ENCODE measurements at places on chromosomes 4 and X. TPM values are rescaled to one million over a fixed set of nuclear protein-coding genes. Genes with fewer than 3 reads are reported as not detected.

- H3K27me3 ChIP-seq = no peaks in the 10 kb centered on the region
- no peak overlapping the region for H3K4me3 ChIP-seq
- no peaks in the 10 kb centered on the region for H3K4me1 ChIP-seq
- no peak for DNase-seq
- no peaks in the 10 kb centered on the region for H3K36me3 ChIP-seq
- H3K27ac ChIP-seq = no peak overlapping the region
These were observed 173.8 kb downstream of the AR start for GRCh38 chrX:67717571-67717970.

GRCh38 chr4:86054286-86055032 lies 305.4 kb downstream of the MAPK10 start:
- H3K4me3 ChIP-seq = no peak overlapping the region
- no peaks in the 10 kb centered on the region for H3K27me3 ChIP-seq
- H3K4me1 ChIP-seq = no peaks in the 10 kb centered on the region
- no peak for DNase-seq
- no peaks in the 10 kb centered on the region for H3K36me3 ChIP-seq

DNA sequence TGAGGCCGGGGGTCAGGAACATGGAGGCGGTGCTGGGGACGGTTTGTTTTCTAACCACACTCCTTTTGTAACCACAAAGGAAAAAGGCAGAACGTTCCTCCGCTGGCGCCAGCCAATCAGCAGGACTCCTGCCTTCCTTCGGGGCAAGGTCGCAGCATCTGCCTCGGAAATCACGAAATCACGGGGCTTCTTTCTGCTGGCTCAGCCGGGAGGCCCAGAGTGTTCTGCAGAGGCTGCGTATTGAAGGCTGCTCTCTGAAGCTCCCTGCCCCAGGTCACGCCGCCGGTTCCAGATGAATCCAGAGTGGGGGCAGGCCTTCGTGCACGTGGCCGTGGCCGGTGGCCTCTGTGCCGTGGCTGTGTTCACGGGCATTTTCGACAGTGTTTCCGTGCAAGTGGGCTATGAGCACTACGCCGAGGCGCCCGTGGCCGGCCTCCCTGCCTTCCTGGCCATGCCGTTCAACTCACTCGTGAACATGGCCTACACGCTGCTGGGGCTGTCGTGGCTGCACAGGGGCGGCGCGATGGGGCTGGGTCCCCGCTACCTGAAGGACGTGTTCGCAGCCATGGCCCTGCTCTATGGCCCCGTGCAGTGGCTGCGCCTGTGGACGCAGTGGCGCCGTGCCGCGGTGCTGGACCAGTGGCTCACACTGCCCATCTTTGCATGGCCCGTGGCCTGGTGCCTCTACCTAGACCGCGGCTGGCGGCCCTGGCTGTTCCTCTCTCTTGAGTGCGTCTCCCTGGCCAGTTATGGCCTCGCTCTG lies 9.4 kb downstream of the TMEM187 start:
- no peaks in the 10 kb centered on the region for H3K36me3 ChIP-seq
- no peaks in the 10 kb centered on the region for H3K4me1 ChIP-seq
- DNase-seq = no peak
- H3K4me3 ChIP-seq = no peak overlapping the region

- no peak overlapping the region for H3K27ac ChIP-seq
- peaks cover 11% of the 10 kb centered on the region for H3K4me1 ChIP-seq
- H3K4me3 ChIP-seq = no peak overlapping the region
These were observed 56.6 kb downstream of the ARHGAP6 start for GRCh38 chrX:11609109-11609508.

- no peaks in the 10 kb centered on the region for H3K36me3 ChIP-seq
- peaks cover 39% of the 10 kb centered on the region for H3K4me1 ChIP-seq
- peak overlapping the region; percentile 96 for H3K4me3 ChIP-seq
- peak overlapping the region; percentile 100 for H3K27ac ChIP-seq
- no peaks in the 10 kb centered on the region for H3K27me3 ChIP-seq
These were observed 571 bp downstream of the CCNI start for GRCh38 chr4:77074981-77075855.

DNA sequence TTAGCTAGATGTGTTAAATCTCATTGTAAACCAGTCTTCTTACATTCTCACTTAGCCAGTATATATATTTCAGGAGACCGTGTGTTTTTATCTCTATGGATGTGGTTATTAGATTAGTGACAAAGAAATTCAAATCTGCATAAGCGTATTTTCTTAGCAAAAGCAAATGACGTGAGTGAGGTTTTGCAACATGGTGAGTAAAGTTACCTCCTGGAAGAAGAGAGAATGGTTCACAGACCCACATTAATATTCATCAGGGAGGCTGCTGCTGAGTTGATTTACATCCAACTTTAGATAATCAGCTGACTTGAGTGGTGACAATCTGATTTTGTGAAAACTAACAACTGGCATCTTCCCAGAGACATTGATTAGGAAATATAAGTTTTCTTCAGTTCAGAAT lies 589.9 kb upstream of the GALNT7 start:
- no peak for DNase-seq
- no peak overlapping the region for H3K27ac ChIP-seq
- no peaks in the 10 kb centered on the region for H3K4me1 ChIP-seq
- no peaks in the 10 kb centered on the region for H3K36me3 ChIP-seq
- H3K4me3 ChIP-seq = no peak overlapping the region

ADAMTS3 gene
- 1.9 TPM for total RNA-seq
